ENCODE measurements at places on chromosomes 7 and 10.

DNA sequence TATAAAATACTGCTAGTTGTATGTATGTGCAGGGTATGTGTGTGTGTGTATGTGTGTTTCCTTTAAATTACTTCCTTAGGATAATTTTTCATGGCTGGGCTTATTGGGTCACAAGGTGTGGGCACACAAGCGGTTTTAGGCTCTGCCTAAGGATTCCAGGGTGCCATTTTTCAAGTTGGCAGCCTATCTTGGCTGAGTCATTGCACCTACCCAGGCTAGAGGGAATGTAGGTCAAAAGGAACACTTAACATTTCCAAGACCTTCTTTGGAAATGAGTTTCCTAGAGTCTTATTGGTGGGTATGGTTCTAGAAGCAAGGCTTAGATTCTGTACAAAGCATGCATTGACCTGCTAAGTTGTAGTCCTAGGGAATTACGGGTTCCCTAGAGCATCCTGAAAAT, 642.1 kb downstream of the LRMDA start:
- no peak for DNase-seq

- DNase-seq = no peak
Measured at GRCh38 chr7:104124469-104124868, 83.3 kb downstream of the ORC5 start.

DNA sequence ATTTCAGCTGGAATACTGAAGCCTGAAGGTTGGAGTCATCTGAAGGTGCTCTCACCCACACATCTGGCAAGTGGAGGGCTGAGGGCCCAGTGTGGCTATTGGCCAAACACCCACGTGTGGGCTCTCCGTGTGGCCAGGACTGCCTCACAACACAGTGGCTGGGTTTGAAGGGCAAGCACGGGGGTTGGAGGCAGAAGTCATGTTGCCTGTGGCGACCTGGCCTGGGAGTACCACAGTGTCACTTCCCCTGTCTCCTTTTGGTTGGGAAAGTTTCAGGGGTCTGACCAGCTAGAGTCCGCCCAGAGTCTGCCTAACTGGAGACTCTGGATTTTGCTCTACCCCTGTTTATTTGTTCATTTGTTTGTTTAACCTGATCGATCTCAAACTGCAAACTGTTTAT, 169.5 kb downstream of the DNAJB6 start:
- DNase-seq = no peak

DNA sequence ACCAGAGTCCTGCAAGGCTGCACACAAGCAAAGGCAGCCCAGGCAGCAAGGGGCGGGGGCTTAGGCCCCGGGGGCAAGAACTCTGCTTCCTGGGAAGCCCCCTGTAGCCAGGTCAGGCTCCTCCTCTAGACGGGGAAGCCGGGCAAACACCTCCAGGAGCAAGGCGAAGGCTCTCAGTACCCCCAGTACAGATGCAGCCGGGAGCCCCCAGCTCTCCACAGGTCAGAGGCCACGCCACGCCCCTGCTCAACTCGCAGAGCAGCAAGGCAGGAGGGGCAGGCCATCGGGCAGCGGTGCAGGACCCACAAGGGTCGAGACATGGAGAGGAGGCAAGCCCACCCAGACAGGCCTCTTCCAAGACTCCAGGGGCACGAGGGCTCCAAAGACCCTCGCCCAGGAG, 108.8 kb downstream of the MAD1L1 start:
- DNase-seq = no peak

DNA sequence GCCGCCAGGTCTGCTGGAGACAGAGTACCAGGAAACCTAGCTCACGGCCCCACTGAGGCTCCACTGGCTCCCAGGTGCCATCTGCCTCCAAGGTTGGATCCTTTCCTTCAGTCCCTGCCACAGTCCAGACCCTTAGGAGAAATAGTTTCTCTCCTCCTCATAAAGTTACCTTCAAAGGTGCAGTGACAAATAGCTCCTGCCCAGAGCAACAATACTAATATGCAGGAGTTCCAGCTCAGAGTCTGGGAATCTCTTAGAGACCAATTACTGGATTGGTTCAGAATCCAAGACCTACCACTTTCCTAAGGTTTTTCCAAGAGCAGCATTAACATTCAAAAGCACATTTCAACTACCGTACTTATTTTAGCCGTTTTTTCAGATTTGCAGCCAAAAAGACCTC, 41.0 kb upstream of the ADAM12 start:
- DNase-seq = no peak

DNA sequence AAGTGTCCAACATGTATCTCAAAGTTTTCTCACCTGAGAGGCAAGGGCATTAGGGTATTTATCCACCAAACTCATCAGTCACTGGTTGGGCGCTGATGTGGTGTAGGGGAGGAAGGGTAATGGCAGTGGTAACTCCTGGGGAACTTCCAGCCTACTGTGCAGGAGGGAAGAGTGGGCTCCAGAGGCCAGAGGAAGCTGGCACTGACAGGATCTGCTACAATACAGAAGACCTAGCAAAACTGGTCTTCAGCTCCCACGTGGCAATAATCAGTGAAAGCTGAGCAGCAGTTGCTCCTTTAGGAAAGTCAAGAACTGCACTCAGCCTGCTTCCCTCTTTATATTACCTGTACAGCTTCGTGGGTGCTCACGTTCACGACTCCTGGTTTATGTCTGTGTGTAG, 17.2 kb upstream of the CAMK2G start:
- DNase-seq = no peak

- DNase-seq = peak; percentile 86
Measured at GRCh38 chr10:6721964-6722615, 142.0 kb upstream of the PRKCQ start.

DNA sequence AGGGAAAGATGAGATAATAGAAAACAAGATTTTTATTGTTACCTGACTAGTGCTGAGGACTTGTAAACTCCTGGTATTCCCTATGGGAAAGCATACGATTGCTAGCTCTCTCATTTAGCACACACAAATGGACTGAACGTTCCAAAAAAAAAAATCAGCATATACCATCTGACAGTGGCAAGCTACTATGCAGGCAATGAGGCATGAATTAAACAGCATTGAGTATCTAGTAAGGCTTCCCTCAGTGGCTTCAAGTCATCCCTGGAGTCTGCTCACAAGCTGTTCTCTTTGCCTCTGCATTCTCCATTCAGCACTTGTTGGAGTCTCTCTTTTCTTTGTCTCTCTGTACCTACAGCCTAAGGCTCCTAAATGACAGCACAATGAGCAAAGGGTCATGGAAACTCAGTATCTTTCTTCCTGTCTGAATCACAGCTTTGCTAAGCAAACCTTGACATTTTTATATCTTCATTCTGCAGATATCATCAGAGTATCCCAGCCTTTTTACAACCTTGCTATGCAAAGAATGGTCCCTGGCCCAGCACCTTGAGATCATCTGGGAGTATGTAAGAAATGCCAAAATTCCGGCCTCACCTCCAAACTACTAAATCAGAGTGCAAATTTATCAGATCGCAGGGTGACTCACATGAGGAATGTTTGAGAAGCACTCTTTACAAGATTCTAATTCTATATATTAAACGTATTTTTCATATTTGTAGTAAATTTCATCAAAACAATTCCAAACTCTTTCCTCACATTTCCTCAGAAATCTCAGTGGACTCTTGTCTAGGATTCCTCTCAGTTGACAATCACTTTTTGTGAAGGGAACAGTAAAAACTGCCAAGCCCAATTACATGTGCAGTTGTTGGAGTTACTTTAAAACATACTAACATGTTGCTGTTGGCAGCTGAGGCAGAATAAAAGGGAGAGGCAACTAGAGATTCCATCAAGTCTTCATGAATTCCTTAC, 10.8 kb upstream of the LIPA start:
- no peak for DNase-seq

DNA sequence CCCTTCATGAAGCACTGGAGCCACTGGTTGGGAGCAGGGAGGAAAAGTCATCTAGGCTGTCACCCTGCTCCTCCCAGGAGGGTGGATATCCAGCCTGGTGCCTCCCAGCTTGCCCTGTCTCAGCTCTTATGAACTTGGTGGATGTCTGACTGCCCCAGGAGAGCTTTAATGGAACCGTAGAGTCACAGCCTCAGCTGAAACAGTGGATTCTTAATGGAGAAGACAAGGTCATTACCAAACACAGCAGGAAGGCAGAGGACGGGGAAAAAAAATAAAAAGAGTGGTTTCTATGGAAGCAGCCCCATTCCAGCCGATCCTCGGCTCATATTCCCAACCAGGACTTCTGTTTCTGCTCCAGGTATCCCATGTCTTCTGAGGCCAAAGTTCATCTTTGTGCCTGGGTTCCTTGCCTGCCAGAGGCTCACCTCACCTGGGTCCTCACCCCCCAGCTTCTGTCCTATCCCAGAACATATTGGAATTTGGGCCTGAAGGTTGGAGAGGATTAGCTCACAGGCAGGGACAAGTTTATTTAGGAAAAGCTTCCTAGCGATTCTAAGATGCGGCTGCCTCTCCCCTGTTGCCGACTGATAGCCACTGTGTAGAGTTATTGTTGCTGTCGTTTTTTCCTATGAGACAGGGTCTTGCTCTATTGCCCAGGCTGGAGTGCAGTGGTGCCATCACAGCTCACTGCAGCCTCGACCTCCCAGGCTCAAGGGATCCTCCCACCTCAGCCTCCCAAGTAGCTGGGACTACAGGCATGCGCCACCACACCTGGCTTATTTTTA, 15.6 kb downstream of the CCL26 start:
- no peak for DNase-seq

DNA sequence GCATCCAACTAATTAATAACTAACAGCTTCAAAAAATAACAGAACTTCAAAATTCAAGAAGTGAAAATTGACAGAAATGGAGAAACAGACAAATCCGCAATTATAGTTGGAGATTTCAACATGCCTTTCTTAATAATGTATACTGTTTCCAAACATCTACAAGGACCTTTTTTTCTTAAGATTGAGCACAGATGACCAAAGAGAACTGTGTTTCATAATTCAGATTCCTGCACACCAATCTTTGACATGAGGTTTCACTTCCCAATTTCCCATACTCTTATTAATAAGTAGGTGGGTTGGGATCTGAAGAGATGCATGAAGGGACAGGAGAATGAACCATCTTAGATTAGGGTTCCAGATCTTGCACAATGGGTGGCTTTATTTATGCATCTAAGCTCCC, 24.9 kb upstream of the GIMAP7 start:
- no peak for DNase-seq

DNA sequence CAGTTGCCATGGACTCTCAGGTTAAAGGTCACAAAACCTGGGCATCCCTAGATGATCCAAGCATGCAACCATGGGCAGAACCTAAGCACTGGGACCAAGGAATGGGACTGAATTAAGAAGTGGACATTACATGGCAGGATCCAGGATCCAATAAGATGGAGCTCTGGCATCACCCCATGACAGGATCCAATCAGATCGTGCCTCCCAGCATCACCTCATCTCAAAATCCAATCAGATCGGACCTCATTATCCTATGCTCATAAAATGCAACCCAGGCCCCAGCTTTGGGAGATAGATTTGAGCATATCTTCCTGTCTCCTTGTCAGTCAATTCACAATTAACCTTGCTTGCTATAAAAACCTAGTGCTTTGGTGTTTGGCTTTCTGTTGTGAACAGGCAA, 616.1 kb downstream of the PARD3 start:
- no peak for DNase-seq

DNA sequence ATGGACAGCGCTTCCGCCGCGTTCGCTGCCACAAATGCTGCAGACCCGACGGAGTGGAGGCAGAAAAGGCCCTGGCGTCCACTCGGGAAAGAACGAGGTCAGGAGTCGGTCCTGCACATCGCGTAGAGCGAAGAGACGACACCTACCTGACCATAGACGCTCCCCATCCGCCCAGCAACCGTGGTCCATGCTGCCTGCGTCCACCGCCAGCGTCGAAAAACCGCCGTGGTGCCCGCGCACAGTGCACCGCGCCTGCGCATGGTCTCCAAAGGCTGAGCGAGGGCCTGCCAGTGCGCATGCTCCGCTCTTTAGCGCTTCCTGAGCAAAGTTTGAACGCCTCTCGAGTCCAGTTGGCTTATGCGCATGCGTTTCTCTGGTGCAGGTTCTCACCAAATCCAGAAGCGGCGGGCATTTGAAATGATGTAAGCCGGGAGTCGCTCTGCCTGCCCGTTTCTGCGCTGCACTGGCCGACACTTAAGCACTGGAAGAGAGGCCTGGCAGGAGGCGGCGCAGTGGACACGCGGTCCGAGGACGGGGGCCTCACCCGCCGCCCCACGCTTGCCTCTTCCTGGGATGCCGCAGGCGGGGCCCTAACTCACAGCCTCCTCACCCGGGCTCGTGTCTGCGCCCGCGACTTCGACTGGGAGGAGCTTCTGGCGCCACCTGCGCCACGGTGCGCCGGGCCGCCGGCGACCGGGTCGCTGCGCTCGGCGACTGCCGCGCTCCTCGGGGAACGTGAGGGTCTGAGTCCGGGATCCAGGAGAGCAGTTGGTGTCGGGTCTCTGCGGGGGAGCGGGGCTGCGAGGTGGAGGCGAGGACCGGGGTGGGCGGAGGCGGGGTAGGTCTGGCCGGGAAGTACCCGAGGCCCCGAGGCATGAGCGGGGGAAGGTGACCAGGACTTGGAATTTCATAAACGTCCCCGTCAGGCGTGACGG, at the start of gene FAM24B:
Gene FAM24B (minus strand): TSS at position 243 of the 935 bp plus-strand sequence. CDS start 29,066 bp downstream, outside the sequence.
- peak; percentile 83 for DNase-seq

DNA sequence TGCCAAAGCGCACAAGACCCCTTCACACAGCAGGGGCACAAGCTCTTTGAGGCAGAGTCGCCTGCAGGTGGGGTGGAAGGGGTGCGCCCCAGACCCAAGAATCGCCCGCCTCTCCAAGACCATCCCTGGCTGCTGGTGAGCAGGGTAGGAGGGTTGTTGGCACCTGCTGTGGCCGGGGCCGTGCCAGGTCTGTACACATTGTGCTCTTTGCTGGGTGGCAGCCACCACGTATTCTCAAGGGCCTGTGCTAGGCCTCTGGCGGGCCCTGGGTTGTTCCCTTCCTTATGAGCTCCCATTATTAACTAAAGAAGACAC, 84.4 kb downstream of the LHPP start:
- DNase-seq = no peak

DNA sequence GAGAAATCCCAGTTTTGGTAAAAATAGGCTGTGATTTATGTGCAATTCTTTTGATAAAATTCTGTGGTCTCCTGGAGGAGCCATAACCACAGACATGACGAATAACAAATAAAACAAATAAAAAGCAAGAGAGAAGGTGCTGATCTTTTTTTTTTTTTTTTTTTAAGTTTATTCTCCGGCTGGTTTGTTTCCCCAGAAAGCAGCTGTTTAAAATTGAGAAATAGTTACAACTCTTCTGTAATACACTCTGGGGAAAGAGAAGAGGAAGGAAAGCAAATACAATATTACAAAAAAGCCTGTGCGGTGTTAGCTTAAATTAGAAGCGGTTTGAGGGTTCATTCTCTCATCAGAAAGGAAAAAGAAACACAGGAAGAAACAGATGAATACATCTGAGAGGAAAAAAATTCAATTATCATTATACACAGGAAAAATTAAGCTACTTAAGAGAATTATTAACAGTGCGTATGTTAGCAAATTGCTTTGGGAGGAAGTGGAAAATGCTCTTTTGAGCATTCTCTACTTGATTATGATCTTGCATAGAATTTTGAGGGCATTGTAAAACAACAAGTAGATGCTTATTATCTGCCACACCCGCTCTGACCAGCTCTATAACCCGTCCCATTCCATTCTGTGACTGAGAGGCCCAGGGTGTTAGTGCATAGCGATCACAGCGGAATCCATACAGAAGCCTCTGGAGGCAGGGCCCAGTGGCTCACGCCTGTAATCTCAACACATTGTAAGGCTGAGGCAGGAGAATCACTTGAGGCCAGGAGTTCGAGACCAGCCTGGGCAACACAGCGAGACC, 40.6 kb upstream of the WAC start:
- DNase-seq = no peak

- no peak for DNase-seq
Measured at GRCh38 chr7:6423942-6424701, 23.6 kb downstream of the DAGLB start.

GRCh38 chr7:137160236-137160635, 183.3 kb downstream of the PTN start:
- no peak for DNase-seq

- no peak for DNase-seq
Measured at GRCh38 chr10:29064680-29065079, 224.2 kb upstream of the LYZL1 start.
